ENCODE measurements at places on chromosomes 16 and 17. TPM values are rescaled to one million over a fixed set of nuclear protein-coding genes. Genes with fewer than 3 reads are reported as not detected.

DNA sequence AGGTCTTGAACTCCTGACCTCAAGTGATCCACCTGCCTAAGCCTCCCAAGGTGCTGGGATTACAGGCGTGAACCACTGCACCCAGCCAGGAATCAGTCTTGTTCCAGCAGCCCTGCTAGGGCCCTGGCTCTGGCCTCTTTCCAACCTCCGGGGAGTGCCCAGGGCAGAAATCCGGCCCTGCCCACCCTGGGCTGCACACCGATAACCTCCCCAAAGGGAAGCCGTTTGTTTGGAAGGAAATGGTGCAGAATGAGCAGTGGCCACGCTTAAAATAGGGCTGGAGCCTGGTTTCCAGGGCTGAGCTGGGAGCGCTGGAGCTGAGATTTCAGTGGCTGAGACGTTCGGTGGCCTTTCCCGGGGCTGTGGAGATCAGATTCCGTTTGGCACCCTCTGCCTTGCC is 17.8 kb upstream of the EMP2 start:
- H3K4me3 ChIP-seq: no peak overlapping the region
- DNase-seq: no peak
- H3K36me3 ChIP-seq: no peaks in the 10 kb centered on the region
- H3K27me3 ChIP-seq: peaks cover 17% of the 10 kb centered on the region
- H3K4me1 ChIP-seq: no peaks in the 10 kb centered on the region

CD79B gene
- 33.8 TPM for total RNA-seq

MLST8 gene
- 68.9 TPM for total RNA-seq

- H3K4me1 ChIP-seq: peaks cover 12% of the 10 kb centered on the region
- peak overlapping the region; percentile 49 for H3K4me3 ChIP-seq
- H3K36me3 ChIP-seq: no peaks in the 10 kb centered on the region
- DNase-seq: peak; percentile 80
- H3K27me3 ChIP-seq: peaks cover 7% of the 10 kb centered on the region
Observed at GRCh38 chr17:78258323-78259191, 27.1 kb downstream of the TMEM235 start.

TEKT5 gene
- total RNA-seq: 0.28 TPM

DNA sequence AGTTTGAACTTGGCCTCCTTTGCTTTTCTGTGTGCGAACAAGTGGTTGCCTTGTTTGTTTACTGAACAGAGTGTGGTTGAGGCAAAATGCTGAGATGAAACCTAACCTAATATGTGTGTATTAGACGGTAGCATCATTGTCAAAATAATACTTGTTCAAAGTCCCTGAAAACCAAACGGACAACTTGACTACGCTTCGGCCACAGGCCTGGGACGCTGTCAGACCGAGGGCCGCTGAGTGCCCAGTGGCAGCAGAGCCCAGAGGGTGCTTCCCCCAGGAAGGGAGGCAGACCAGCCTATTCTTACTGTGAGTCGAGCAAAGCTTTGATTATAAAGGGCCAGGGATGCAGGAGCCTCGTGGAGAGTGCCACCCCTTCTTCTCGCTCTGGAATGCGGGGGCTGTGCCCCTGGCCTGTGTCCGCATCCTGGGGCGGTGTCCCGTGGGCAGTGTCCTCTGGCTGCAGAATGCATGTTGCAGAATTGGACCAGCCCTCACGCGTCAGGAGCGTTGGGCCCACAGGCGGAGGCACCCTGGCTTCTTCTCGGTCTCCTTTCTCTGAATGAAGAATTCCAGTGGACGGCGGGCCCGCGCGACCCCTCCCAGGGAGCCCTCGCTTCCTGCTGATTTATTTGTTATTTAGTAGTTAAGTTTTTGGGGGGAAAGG is 5.2 kb downstream of the ACSF3 start:
- H3K4me1 ChIP-seq: peaks cover 60% of the 10 kb centered on the region
- H3K36me3 ChIP-seq: peaks cover 7% of the 10 kb centered on the region
- no peak for DNase-seq

DNA sequence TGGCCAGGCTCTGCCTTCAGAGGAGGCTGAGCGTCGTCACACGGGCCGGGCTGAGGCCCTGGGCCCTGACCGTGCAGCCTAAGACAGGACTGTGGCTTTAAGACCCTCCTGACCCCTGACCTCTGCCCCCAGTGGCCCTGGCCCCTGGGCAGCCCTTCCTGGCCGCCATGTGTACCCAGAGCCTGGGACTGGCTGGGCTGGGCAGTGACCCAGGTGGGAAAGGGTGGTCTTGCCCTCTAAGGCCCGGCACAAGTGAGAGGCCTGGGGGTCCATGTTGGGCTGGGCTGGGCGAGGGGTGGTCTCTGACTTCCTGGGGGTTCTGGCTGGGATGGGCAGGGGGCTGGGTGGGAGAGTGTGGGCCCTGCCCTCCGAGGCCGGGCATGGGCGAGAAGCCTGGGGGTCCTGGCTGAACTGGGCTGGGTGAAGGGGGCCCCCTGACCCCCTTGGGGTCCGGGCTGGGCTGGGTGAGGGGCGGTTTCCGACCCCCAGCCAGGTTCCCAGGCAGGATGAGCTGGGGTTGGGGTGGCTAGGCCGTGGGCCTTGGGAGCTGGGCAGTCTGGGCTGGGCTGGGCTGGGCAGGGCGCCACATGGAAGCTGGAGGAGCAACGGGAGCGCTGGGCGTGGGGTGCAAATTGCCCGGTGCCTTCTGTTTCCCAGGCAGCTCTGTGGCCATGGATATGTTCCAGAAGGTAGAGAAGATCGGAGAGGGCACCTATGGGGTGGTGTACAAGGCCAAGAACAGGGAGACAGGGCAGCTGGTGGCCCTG is at the start of gene CDK3:
CDK3 (plus strand) TSS at position 101 of the 767 bp plus-strand sequence; CDS start at position 672, 571 bp downstream.
- H3K27me3 ChIP-seq: no peaks in the 10 kb centered on the region
- peak; percentile 29 for DNase-seq
- H3K27ac ChIP-seq: no peak within 1 kb of the TSS
- peaks cover 18% of the 10 kb centered on the region for H3K4me1 ChIP-seq
- H3K36me3 ChIP-seq: no peaks in the 10 kb centered on the region

TK1 gene
- 138 TPM for total RNA-seq

GRB2 gene
- total RNA-seq: 198 TPM

DNA sequence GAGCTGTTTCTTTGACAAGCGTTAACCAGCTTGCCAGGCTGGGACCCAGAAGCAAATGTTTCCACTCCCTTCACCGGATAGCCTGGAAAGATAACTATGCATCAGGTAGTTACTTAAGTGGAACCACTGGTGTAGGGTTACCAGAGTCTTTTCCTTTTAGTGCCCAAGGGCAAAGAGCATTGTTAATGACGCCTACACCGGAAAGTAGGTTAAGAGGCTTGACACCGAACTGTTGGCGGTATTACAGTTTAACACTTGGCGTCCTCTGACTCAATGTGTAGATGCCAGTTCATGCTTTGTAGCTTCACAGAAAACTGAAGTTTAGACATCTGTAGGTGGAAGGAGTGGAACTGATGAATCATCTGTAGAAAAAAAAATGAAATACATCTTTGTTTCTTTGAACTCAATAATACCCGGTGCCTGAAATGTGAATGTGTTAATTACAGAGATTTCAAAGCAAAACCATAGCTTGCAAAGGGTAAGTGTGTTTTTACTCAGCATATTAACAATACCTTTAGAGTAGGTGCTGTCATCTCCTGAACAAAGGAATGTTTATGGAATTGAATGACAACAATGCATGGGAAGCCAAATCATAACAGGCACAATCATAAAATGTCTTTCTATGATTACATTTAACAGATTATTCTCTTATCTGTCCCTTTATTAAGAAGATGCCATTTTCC is 426.7 kb upstream of the SALL1 start:
- no peak for DNase-seq
- peaks cover 6% of the 10 kb centered on the region for H3K36me3 ChIP-seq
- H3K4me1 ChIP-seq: no peaks in the 10 kb centered on the region
- no peak overlapping the region for H3K4me3 ChIP-seq
- H3K27me3 ChIP-seq: no peaks in the 10 kb centered on the region
- H3K27ac ChIP-seq: no peak overlapping the region

DNA sequence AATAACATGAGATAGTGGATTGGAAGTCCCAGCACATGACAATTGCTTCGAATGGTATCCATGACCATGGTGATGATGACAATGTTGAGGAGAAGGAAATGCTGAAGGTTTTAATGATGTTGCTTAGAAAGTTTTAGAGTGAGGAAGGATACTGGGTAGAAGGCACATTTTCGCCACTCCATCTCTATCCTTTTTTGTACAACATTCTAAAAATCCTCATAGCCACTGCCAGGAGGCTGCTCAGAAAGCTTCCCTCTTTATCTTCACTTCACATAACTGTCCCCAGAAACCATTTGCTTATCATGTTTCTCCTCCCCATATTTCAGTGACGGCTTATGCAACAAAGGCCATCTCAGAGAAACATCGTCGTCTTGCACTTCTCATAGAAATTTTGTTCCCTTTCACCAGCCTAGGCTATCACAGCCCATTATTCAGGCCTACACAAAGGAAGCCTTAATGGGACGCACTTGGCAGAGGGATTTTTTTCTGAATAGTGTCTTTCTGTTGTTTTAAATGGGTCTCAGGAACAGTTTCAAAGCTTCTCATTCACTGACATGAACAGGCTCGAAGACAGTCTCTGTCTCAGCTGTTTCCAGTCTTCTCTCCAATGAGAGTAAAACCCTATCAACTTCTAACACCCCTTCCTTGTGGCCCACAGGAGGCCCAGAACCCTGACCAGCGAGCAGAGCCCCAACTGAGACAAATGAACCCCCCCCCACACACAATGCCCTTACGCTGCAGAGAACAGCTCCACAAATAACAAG is 506.7 kb downstream of the HAPSTR1 start:
- H3K27me3 ChIP-seq: peaks cover 9% of the 10 kb centered on the region
- no peak overlapping the region for H3K27ac ChIP-seq
- no peaks in the 10 kb centered on the region for H3K4me1 ChIP-seq
- H3K36me3 ChIP-seq: no peaks in the 10 kb centered on the region

- no peaks in the 10 kb centered on the region for H3K36me3 ChIP-seq
- peak within 1 kb of the TSS; percentile 98 for H3K27ac ChIP-seq
- DNase-seq: no peak
- peak within 1 kb of the TSS; percentile 96 for H3K4me3 ChIP-seq
- H3K4me1 ChIP-seq: peaks cover 44% of the 10 kb centered on the region
- H3K27me3 ChIP-seq: peaks cover 30% of the 10 kb centered on the region
Observed at GRCh38 chr17:8117980-8118768, at the start of gene ALOXE3. TSS of gene ALOXE3 (minus strand) at chr17:8118514. CDS start at chr17:8117990, 524 bp downstream.

GRCh38 chr17:8522577-8522976 is 86.9 kb downstream of the NDEL1 start:
- no peaks in the 10 kb centered on the region for H3K36me3 ChIP-seq
- H3K27ac ChIP-seq: no peak overlapping the region
- H3K4me3 ChIP-seq: no peak overlapping the region

DNA sequence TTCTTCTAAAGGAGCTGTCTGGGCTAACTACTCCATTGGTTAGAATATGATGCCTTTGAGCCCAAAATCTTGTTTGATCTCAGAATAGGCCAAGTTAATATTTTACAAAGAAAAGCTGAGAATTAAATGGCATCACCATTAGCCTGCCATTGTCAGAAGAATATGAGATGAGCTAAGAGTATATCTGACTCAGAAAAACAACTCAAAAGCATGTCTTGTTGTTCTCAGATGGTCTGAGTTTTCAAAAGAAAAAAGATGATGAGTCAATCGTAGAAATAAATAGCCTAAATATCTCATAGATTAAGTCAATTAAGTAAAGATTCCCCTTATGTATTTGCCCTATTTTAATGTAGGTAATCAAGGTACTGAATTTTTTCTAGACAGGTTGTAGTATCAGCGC is 197.1 kb upstream of the TBX2 start:
- no peak overlapping the region for H3K27ac ChIP-seq
- DNase-seq: no peak
- H3K36me3 ChIP-seq: no peaks in the 10 kb centered on the region
- no peaks in the 10 kb centered on the region for H3K4me1 ChIP-seq
- H3K27me3 ChIP-seq: no peaks in the 10 kb centered on the region

PRKCB gene
- 273 TPM for total RNA-seq

DNA sequence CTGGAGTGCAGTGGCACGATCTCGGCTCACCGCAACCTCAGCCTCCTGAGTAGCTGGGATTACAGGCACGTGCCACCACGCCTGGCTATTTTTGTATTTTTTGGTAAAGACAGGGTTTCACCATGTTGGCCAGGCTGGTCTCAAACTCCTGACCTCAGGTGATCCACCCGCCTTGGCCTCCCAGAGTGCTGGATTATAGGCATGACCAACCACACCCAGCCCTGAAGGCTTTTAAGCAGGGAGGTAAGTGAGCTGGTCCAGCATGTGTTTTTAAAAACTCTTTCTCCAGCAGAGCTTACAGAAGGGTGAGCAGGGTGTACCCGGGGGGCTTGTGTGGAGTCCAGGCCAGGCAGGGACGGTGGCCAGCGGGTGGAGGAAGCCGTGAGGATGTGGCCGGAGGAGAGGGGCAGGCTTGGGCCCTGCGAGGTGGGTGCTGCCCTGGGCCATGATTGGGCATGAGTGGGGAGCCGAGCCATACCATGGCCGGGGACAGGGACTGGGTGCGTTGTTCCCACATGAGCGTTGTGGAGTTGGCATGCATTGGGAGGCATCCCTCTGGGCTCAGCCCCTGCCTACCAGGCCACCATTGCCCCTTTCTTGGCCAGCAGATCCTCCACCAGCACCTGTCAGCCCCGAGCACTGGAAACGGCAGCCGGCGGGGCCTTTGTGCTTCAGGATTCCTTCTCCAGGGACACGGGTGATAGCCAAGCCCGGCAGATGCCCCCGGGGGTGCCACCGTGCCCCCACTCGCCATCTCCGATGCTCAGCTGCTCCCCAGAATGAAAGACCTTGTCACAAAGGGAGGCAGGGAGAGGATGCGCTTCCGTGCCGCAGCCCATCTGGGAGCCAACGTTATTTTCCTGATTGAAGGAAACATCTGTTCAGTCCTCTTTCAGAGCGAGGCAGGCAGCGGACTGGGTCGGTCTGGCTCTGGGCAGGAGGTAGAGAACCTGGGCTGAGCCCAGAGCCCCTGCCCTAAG is 64.5 kb downstream of the RAI1 start:
- no peak for DNase-seq
- H3K36me3 ChIP-seq: no peaks in the 10 kb centered on the region
- H3K27me3 ChIP-seq: no peaks in the 10 kb centered on the region
- peaks cover 15% of the 10 kb centered on the region for H3K4me1 ChIP-seq
- H3K4me3 ChIP-seq: no peak overlapping the region

GRCh38 chr17:39144416-39144840 is 7.0 kb downstream of the PLXDC1 start:
- H3K4me3 ChIP-seq: no peak overlapping the region
- no peak overlapping the region for H3K27ac ChIP-seq
- peaks cover 3% of the 10 kb centered on the region for H3K27me3 ChIP-seq
- no peaks in the 10 kb centered on the region for H3K36me3 ChIP-seq
- no peak for DNase-seq
- H3K4me1 ChIP-seq: no peaks in the 10 kb centered on the region

GRCh38 chr16:77324729-77325128 is 110.1 kb downstream of the ADAMTS18 start:
- H3K4me3 ChIP-seq: no peak overlapping the region
- H3K36me3 ChIP-seq: no peaks in the 10 kb centered on the region
- DNase-seq: no peak
- no peak overlapping the region for H3K27ac ChIP-seq
- peaks cover 16% of the 10 kb centered on the region for H3K27me3 ChIP-seq

CSH2 gene
- not detected for total RNA-seq

SLC12A3 gene
- total RNA-seq: not detected

SF3B3 gene
- 560 TPM for total RNA-seq

SLC16A6 gene
- 5.8 TPM for total RNA-seq

HSPB9 gene
- not detected for total RNA-seq

GRCh38 chr16:74650966-74651567 is 15.6 kb downstream of the RFWD3 start:
- H3K4me3 ChIP-seq: no peak overlapping the region
- peaks cover 13% of the 10 kb centered on the region for H3K36me3 ChIP-seq
- no peak overlapping the region for H3K27ac ChIP-seq

SMIM36 gene
- not detected for total RNA-seq
